ENCODE measurements at places on chromosomes 11 and 22. TPM values are rescaled to one million over a fixed set of nuclear protein-coding genes. Genes with fewer than 3 reads are reported as not detected.
A peak's percentile ranks its signal among the peaks of the same experiment; 100 is the strongest.

MAPK8IP1 gene
- total RNA-seq, result 6.5 TPM

LRRC74B gene
- not detected for total RNA-seq

MUC6 gene
- not detected for total RNA-seq

SCGB2A2 gene
- total RNA-seq, result not detected

DEUP1 gene
- total RNA-seq, result not detected

DDI1 gene
- not detected for total RNA-seq

LRP4 gene
- total RNA-seq, result 15.2 TPM

TMA7B gene
- total RNA-seq, result not detected

TMPRSS13 gene
- not detected for total RNA-seq

MIOX gene
- total RNA-seq, result 1.9 TPM

C22orf42 gene
- not detected for total RNA-seq

SCGB1A1 gene
- total RNA-seq, result not detected

PKDREJ gene
- not detected for total RNA-seq

OR2D2 gene
- total RNA-seq, result not detected

AIFM3 gene
- 9.6 TPM for total RNA-seq

TEX54 gene
- not detected for total RNA-seq

SLC29A2 gene
- total RNA-seq, result not detected

IL18 gene
- 132 TPM for total RNA-seq

TMEM258 gene
- 85.2 TPM for total RNA-seq

P2RY6 gene
- 0.41 TPM for total RNA-seq

SMC1B gene
- total RNA-seq, result 2.5 TPM

GRCh38 chr11:59898046-59898445 is 19.5 kb downstream of the OOSP3 start:
- DNase-seq, result no peak

DNA sequence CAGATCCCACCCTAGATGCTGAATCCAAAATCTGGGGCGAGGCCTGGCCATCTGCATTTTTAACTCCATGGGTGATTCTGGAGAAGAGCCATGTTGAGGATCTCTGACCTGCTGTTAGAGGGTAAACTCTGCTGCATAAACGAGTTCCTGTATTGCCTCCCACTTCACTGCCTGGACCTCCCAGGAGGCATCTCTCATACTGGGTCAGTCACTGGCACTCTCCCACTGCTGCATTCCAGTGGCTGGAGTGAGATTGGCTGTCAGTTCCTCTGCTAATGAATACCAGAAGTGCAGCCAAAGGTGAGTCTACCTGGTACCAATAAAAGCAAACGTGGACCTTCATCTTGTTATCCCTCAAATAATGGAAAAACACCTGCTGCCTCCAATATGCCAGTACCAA is 10.3 kb downstream of the POLDIP3 start:
- DNase-seq, result no peak

DNA sequence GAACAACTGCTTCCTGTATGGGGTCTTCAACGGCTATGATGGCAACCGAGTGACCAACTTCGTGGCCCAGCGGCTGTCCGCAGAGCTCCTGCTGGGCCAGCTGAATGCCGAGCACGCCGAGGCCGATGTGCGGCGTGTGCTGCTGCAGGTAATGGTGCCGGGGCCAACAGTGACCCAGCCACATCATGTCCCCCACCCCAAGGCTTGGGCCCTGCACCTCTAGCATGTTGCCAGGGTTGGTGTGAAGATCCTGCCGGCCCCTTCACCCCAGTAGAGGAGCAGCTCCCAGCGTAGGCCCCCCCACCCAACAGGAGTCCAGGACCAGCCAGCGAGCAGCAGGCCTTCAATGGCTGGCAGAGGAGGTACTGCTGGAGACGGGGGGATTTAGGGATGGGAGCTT is 15.9 kb downstream of the TAB1 start:
- no peak for DNase-seq

DNA sequence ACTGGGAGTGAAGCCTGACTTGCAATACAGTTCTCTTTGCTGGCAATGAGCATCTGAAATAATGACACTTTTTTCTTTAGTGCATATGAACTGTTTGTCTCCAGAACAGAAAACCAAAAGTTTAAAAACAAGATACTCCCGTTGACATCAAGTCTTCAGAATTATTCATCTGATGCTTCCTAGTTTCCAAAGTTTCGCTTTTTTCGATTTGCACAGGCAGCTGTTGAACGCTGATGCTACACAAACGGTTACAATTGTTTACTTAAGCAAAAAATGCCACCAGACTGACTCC is 612 bp upstream of the BIRC2 start:
- no peak for DNase-seq

GRCh38 chr11:15577519-15577918 is 462.8 kb downstream of the INSC start:
- no peak for DNase-seq

DNA sequence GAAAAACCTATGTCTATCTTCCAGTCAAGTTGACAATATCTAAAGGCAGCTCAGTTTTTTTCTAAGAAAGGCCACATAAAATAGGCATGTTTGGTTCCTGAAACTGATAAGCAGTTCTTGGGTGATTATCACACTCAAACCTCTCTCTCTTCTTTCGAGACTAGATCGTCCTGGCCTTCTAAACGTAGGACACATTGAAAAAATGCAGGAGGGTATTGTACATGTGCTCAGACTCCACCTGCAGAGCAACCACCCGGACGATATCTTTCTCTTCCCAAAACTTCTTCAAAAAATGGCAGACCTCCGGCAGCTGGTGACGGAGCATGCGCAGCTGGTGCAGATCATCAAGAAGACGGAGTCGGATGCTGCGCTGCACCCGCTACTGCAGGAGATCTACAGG is 15.1 kb downstream of the CDPF1 start:
- DNase-seq, result no peak

- DNase-seq, result no peak
Measured at GRCh38 chr11:57446055-57446454, 14.3 kb upstream of the RTN4RL2 start.

GRCh38 chr22:22931557-22932270 is 44.1 kb downstream of the IGLL5 start:
- no peak for DNase-seq

DNA sequence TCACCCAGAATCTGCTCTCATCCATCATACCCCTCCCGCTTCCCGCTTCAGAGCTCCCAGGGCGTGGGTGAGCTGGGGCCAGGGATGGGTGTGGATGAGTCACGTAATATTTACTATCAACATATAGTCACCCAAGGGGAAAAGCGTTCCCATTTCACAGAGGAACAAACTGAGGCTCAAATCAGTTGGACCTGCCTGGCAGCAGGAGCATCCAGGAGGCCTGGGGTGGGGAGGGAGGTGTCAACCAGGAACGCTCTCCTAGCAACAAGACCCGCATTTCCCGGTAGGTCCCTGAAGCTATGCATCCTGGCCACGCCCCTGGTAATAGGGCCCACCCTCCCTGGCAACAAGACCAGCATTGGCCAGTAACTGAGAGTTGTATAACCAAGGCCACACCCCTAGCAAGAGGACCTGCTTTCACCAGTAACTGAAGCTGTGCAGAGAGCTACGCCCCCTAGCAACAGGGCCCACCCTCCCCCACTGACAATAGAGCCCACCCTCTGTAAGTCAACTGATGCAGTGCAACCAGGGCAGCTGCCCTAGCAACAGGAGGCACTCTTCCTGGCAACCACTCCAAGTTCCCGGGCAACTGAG is 32.7 kb upstream of the TXNRD2 start:
- DNase-seq, result peak; percentile 85

DNA sequence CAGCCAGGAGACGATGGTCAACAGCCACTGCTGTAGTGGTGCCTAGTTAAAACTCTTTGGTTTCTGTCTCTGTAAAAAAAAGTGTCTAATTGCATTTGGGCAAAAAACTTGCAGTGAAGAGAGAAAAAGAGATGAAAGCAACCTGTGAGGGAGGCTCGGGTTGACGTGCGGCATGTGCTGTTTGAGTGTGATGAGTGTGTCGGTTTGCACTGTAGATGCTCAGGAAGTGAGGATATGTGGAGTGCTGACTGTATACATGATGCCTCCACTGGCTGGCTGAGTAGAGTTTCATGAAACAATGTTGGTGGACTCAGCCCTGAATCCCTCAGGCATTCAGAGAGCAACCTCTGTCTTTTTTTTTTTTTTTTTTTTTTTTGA is 4.3 kb upstream of the DGCR6L start:
- DNase-seq, result no peak

DNA sequence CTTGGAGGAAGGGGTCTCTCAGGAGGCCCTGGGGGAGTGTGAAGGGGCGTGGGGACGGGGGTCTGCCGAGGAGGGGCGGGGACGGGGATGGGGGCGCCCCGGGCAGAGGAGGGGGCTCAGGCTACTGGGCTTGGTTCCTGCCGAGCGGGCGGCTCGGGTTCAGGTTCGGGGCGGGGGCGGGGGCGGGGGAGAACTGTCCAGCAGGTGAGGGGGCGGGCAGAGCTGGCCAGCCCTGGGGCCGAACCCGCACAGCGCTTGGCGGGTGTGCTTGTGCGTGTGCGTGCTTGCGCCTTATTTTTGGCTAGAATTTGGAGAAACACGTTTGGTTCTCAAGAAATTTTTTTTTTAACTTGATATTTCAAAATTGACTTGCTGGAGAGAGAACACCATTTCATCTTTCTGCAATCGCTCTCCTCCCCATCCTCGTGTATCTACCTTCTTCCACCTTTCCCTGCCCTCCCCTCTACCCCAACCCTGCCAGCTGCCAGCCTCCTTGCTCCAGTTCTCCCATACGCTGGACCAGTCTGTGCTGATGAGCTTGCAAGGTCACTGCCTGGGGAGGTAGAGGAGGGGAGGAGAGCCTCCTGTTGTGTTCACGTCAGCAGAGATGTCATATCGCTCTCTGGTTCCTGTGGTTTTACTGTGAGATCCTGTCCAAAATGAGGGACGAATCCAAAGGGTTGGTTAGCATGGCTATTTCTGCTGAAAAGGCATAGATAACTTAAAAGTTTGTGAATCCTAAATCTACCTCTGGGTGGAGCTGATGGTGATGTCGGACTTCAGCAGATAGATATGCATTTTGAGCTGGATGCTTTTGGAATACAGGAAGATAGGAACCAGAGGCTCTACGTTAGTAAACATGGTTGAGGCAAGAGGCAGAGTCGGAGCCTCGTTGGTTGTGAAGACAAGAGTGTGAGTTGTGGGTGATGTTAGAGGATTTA is 668 bp downstream of the MADD start:
- peak; percentile 23 for DNase-seq

DNA sequence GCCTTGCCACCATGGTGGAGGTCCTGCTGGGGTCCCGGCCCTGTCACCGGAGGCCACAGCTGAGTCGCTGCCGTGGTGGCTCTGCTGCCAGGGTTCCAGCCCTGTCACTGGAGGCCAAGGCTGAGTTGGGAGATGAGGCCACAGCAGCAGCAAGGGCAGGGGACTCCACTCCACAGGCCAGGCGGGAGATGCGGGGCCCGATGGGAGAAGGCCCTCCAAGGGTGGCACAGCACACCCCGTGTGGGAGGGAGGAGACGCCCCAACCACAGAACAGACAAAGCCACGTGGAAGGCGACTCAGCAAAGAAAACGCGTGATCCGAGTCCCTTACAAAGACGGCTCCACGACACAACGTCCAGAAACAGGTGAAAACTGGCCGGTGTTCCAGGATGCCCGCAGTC is 159.3 kb downstream of the BRD1 start:
- DNase-seq, result no peak

GRCh38 chr11:119481667-119482400 is 58.9 kb upstream of the THY1 start:
- no peak for DNase-seq

GRCh38 chr22:28014211-28015045 is 95.4 kb upstream of the PITPNB start:
- no peak for DNase-seq

DNA sequence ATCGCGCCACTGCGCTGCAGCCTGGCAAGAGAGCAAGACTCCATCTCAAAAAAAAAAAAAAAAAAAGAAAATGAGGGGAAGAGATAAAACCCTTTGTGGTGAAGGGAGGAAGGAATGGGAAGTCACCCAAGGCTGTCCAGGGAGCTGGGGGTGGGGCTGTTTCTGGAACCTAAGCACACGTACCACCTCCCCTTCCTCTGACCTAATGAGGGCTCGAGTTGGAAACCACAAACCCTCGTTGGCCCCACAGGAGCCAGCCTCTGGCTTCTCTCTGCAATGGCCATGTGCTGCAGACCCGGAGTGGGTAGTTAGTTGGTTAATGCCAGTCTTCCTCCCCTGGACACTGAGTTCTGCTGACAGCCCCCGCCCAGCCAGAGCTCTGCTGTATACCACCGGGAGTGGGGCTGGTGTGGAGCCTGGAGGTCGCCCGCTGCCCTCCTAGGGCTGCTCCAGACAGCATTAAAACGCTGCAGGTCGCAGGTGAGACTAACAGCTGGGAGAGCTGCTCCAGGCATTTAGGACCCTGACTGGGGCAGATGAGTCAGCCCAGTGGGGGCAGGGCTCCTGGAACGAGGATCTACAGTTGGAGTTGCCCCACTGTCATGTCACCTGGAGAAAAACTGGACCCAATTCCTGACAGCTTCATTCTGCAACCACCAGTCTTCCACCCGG is at the start of gene LGALS12:
Gene LGALS12, plus strand, starts transcription at position 228 of the 672 bp plus-strand sequence. Its CDS starts 375 bp downstream, at position 603.
- DNase-seq, result no peak

GRCh38 chr11:47243454-47243853 is 5.2 kb downstream of the ACP2 start:
- no peak for DNase-seq

DNA sequence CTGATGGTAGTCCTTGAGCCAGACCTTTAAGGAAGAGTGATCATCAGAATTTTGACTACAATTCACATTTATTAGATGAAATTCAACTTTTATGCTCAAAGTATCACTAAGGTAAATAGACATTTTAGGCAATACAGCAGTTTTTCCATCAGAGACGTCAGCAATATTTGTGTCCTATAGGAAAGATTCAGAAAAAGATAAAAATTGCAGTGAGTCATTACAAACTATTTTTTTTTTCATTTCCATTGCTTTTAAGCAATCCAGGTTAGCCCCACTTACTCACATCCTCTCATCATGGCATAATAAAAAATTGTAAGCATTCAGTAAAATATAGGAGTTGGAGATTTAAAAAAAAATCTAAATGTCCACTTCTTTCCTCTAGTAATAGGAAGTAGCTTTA is 46.9 kb downstream of the MSANTD4 start:
- no peak for DNase-seq

GRCh38 chr11:37605229-37605628 is 1007.2 kb upstream of the RAG2 start:
- DNase-seq, result no peak

DNA sequence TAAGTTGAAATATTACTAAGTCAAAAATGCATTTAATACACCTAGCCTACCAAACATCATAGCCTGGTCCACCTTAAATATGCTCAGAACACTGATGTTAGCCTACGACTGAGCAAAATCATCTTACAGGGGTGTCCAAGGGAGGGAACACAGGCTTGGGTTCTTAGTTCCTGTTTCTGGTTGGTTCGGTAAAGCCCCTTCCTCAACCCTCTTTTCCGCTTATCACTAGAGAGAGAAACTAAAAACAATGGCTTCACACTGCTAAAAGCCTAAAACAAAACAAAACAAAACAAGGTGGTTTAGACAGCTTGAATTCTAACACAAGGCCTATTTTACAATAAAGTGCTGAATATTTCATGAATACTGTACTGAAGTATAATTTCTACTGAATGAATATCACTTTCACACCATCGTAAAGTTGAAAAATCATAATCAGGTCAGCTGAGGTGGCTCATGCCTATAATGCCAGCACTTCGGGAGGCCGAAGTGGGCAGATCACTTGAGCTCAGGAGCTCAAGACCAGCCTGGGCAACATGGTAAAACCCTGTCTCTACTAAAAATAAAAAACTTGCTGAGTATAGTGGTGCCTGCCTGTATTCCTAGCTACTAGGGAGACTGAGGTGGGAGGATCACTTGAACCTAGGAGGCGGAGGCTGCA is 118.0 kb downstream of the SIK3 start:
- no peak for DNase-seq
